ENCODE measurements at places on chromosomes 3 and 15.

GRCh38 chr3:191966556-191966955 lies 505.6 kb downstream of the PYDC2 start:
- DNase-seq: no peak

GRCh38 chr3:28575100-28575745 lies 226.6 kb upstream of the AZI2 start:
- no peak for DNase-seq

DNA sequence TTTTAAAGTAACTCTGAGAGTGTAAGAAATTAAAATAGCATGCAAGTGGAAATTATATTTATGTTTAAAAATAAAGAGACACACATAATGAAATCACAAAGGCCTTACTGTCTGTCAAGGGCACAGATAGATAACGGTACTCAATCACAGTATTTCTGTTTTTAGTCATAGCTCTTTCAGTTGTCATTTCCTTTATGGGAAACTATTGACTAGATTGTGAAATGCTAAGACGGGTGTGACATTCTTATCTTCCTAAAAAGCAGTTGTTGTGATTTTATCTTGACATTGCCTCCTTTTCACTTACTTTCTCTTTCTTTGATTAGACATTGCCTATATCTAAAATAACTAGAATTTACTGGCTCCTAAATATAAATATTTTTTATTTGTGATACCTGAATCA lies 100.1 kb upstream of the PLSCR5 start:
- no peak for DNase-seq

DNA sequence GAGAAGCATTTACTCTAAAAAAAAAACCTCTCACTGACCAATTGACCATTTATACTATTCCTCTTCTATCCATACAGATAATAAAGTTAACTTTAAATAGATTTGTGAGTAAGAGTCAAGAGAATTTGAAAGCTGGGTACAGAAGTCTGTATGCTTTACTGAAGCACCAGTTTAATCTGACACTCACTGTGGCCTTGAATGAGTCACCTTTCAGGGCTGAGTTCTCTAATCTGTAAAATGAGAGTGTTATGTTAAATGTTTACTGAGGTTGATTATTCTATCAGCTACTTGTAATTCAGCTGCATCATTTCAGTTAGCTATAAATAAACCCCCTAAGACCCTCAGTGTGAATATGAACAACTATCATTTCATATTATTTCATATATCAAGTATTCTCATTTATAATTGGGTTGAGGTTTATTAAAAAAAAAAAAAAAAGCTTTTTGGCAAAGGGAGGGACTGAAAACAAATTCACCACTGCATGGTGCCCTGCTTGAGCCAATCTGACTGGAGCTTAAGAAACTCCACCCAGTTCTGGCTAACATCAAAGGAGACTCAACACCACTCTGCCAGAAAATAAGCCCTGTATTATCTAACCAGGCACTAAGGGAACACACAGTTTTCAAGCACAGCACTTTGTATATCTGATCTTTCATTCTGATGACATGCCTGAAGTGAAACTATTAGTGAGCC lies 2.8 kb downstream of the MAP4 start:
- DNase-seq: no peak

DNA sequence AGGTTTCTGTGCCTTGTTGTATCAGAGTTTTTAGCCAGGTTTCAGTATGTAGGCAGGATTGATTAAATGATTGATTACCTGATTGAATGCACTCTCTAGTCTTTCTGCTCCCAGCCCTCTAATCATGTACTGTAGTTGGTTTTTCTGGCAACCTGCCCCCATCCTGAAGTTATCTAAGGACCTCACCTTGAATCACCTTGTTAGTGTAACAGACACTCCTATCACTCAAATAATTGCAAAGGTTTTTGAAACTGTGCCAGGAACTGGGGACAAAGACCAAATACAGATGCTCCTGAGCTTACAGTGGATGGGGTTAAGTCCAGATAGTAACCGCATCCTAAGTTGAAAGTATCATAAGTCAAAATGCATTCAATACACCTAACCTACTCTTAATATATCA lies 141.5 kb upstream of the EIF1B start:
- DNase-seq: no peak

DNA sequence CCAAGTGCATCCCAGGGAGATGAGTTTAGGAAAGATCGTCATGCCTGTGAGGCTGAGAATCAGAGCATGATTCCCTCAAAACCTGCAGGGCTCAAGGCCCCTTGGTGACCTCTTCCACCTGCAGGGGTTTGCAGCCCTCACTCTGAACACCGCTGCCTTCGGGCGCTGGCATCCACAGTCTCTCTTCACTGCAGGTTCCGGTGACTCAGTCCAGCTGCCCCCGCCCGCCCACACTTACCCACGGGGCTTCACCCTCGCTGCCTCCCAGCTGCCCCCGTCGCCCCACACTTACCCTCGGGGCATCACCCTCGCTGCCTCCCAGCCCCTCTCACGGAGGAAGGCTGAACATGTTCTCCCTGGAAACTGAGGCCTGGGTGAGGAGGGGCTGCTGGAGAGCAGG lies 277.1 kb downstream of the XXYLT1 start:
- no peak for DNase-seq

DNA sequence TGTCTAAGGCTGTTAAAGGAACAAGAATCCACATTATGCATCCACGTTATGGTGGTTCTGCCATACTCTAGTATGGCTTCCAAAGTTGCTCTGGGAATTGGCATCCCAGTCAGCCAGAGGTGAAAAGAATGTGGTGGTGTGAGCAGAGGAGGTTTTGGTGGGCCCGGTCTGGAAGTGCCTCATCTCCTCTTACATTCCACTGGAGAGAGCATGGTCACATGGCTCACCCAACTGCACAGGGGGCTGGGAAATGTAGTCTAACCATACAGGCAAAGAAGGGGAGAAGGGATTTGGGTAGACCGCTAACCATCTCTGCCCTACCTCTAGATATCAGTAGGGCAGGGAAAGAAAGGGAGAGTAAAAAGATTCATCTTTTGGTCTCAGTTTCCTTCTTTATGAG lies 3.2 kb upstream of the HEG1 start:
- no peak for DNase-seq

DNA sequence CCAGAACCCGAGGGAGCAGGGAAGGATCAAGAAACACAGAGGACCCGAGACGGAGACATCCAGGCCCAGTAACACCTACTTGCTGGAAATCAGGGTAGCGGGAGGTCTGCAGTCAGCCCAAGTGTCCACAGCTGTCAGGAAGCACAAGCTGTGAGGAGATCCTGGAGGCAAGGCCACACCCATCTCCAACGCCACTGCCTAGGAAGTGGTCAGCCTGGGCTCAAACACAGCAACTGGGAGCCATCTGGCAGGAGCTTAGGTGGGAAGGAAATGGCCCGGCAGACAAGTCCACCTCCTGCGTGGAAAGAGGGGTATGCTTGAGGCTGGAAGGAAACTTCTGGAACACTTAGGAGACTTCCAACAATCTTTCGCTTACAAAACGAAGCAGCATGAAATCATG lies 407.1 kb downstream of the VPS13C start:
- DNase-seq: no peak

DNA sequence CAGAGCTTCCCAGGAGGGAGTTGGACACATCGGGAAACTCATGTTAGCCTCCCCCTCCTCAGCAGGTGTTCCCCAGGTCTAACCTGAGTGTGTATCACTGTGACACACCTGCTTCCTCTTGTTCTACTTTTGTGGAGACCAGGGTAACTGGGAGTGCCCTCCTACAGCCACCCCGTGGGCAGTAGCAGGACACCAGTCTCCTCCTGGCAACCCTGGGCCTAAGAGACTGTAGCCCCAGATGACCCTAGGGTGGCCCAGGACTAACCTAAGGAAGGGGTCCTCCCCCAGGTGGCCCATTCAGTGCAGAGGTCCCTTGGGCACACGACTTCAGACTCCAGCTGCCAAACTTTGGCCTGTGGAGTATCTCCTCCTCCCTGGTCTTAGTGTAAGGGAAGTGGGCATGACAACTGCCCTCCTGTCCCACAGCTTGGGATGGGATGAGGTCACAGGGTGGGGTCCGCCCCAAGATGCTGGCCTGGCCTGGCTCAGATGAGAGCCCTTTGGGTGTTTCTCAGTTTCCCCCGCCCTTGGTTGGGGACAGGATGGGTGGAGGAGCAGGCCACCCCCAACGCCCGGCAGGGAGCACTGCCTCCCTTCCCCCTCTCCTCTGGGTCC lies 4.8 kb downstream of the CSK start:
- DNase-seq: no peak

- DNase-seq: no peak
Observed at GRCh38 chr15:64314456-64314855, 41.5 kb downstream of the CSNK1G1 start.

DNA sequence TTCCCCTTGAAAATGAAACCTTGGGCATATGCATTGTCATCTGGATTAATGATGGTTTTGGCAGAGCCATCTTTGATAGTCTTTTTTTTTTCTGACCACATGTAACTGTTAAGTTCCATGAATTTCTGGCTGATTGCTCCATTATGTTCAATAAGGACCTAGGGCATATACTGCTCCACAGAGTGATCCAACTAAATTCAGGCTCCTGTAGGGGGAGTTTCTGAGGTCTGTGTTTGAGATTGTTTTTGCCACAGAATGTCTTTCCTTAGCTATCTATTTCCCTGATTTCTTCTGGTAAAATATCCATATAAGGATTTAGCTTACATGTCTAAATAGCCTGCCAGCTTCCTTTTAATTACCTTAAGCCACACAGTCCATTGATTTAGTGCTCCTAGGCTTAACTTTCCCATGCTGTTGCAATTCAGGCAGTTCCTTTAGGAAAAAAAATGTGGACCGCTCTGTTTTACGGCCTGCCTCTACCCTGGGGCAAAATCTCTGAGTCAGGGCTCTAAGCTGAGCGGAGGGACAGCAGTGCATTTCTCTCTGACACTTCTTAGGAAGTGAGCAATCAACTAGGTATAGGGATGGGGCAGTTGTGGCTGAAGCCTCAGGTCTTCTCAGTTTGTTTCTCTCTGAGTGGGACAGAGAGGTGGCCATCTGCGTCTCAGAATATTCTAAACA lies 796.2 kb downstream of the NR2F2 start:
- DNase-seq: no peak

All from effector memory CD4-positive, alpha-beta T cell (primary cell).